Mucosa of gallbladder (tissue), 1 donor: ENCODE measurements at places on chromosomes 3 and 15.

DNA sequence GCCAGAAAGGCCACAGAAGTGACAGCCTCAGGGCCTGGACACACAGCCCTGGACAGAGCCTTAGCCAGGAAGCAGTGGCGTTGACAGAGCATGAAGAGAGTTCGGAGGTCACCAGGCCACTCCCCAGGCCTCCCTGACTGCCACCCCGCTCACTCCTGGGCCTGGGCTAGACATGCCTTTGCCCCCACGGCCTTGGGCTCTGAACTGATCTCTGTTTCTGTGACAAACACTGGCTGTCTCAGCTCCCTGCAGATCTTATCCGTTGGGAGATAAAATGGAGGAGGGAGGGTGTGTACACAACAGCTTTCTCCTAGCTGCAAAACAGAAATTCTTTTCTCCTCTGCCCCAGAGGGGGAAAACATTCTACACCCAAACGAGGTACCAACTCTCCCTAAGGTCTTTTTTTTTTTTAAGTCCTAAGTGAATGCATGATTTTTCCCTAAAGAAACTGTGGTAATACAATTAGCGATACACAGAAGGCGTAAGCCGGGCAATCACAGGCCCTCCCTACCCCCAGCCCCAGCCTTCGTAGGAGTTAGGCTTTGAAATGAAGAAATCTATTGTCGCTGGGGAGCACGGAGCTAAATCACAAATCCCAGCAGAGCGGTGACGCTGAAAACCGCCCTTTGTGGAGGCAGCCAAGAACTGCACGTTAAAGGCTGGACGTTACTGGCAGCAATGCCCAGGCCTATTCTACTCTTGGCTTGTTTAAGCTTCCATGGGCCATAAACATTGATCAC, 45.0 kb downstream of the SRGAP3 start:
- DNase-seq = no peak

DNA sequence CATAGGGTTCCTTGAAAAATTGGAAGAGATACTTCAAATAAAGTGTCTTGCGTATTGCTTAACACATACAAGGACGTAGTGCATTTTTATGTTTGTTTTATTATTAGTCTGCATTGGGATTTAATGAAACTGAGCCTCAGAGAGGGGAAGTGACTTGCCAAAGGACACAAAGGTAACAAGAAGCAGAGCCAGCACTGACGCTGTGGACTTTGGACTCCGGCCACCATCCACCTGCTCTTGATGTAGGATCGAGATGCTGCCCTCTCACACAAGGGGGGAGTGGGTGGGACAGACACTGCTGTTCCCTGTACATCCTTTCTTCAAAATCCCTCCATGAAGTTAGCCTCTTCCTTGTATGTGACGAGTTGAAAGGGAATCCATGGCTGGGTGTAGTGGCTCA, 435.4 kb upstream of the RGMA start:
- no peak for DNase-seq

DNA sequence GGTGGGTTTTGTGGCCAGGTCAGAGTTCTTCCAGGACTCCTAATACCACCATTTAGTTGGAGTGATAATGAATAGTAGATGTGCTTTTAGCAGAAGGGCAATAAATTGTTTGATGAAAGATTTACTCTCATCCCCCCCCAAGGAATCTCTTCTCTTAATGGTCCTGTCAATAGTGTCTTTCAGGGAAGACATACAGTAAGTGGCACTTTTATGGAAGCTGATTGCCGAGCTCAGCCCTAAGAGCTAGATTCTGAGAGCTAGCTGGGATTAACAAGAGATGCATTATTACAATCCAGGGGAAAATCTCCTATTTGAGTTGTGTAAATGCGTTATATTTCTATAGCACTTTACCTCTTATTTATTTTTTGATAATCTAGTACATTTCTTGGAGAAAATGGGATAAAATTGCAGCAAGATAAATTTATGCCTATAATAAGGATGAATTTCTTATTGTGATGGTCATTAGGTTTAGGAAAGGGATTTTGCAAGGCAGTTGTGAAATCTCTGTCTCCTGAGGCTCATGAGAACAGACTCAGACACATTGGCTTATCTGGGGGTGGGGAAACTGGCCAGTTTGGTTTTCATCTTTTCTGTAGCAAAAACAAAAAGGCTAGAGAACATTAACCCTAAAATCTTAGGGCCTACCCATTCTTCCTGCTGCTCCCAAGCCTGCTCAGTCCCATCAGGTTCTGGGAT, 41.6 kb upstream of the CLSTN2 start:
- DNase-seq = no peak

GRCh38 chr15:96762566-96762965, 432.1 kb downstream of the NR2F2 start:
- DNase-seq = no peak

- DNase-seq = peak; percentile 58
Observed at GRCh38 chr15:50128266-50128665, 9.2 kb upstream of the ATP8B4 start.

- no peak for DNase-seq
Observed at GRCh38 chr3:76438971-76439370, 600.9 kb upstream of the ROBO2 start.

DNA sequence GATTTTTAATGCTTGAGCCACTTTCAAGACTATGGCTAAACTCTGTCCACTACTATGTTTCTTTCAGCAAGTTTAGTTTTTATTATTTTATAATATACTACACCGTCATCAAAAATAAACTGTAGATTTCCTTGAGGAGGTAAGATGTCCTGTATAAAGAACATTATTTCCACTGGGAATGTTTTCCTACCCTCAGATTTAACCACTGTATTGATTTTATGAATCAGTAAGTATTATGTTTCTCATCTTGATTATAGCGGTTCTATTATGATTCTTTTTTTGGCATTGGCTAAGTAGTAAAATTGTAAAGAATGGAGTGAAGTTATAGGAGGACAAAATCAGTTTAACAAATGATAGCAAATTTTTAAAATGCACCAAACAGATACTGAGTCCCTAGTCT, 44.4 kb downstream of the ADAM10 start:
- no peak for DNase-seq

DNA sequence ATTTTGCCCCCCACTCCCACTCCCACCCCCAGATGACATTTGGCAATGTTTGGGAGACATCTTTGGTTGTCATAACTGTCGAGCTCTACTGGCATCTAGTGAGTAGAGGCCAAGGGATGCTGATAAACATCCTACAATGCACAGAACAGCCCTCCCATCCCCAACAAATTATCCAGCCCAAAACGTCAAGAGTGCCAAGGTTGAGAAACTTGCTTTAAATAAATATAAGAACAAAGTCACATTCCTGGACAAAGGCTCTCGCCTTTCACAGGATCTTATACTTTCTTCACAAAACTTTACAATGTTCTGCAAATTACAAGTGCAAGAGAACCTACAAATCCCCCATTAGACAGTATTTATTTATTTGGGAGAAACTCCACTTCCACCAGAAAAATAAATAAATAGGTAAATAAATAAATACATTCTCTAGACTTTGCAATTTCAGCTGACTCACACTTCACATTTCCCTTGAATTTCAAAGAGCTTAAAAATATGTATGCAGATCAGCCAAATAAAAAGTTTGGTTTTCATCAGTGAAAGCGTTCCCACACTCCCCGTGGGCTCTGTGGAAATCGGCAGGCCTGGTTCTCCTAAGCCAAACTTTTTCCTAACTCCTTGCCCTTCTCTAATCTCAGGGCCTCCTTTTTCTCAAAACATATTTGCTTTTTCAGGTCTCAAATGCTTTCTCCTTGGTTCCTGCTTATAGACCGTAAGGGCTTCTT, 12.7 kb upstream of the CPA3 start:
- DNase-seq = no peak
